ENCODE measurements at places on chromosomes 12 and 14.

GRCh38 chr14:31127690-31128089 lies 79.9 kb downstream of the HECTD1 start:
- no peak for DNase-seq

GRCh38 chr14:76761960-76762410 lies 717 bp downstream of the VASH1 start:
- no peak for DNase-seq

DNA sequence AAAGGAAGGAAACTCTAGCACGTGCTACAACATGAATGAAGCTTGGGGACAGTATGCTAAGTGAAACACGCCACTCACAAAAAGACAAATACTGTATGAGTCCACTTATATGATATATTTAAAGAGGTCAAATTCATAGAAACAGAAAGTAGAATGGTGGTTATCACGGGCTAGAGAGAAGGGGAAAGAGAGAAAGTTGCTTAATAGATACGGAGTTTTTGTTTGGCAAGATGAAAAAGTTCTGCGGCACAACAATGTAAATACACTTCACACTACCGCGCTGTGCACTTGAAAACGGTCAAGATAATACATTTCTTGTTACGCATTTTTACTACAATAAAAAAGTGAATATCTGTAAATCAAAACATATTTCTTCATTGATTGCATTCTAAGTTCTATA lies 37.3 kb downstream of the FBLN5 start:
- no peak for DNase-seq

GRCh38 chr14:103880348-103881267 lies 33.2 kb upstream of the PPP1R13B start:
- no peak for DNase-seq

- no peak for DNase-seq
Observed at GRCh38 chr14:101535232-101535631, 26.1 kb upstream of the DIO3 start.

Data from NCI-H1436 (cell line).